NCI-H446 treated with DMSO at 0.1 percent for 48 hours (cell line): ENCODE measurements at places on chromosomes 2 and 18.
A peak's percentile ranks its signal among the peaks of the same experiment; 100 is the strongest.

DNA sequence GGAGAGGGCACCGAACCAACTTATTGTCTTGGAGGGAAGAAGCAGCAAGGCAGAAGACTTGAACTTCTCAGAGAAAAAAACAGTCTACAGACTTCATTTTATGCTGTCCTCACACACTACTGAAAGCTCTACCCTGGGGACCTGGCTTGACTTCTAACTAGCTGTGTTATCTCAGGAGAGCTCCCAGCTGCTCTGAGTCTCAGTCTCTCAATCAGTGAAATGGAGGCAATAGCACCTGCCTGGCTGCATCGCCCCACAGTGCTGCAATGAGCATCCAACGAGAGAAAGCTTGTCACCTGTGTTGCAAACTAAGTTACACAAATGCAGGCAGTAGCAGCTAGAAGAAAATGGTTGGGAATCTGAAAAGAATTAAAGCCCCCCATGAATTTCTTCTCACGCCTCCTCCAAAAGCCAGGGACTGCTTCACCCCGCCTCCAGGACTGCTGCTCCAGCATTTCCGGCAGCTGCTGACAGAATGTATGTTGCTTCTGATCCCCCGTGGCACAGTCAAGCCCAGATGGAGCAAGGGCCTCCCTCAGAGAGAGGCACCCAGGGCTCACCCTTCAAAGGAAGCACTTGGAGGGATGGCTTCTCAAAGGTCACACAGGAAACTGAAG lies 116.3 kb downstream of the BCL11A start:
- no peak for DNase-seq

DNA sequence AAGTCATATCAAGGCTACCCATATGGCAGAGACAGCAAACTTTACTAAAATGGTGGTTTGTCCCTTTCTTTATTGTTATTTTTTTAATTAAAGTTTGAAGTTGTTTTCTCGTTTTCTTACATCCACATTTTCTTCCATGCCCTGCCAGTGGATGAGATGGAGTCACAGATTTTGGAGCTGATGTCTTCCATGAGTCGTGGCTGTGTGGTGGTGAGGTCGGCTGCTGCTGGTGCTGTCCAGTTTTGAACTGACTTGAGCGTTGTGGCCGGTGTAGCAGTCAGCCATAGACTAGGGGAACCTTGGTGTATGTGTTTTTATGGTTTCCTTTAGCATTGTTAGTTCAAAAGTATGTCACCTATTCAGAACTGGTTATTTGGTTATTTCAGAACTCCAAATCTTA lies 182.8 kb downstream of the SH3RF3 start:
- no peak for DNase-seq

DNA sequence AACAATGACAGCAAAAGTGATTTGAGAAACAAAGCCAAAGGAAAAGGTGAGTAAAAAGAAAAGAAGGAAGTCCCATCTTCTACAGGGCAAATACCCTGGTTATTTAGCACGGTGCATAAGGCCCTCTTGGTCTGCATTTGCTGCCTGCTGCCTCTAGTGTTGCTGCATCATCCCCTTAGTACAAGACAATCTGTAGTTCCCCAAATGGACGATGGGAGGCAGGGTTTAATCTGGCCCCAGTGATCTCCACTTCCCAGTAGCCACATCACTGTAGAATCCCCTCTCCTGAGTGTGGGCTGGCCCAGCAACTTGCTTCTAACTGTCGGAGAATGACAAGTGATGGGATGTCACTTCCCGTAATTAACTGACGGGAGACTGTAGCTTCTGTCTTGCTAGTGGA lies 85.1 kb downstream of the CTAGE1 start:
- no peak for DNase-seq

GRCh38 chr2:174878537-174879147 lies 114.4 kb upstream of the CHRNA1 start:
- DNase-seq: peak; percentile 76

DNA sequence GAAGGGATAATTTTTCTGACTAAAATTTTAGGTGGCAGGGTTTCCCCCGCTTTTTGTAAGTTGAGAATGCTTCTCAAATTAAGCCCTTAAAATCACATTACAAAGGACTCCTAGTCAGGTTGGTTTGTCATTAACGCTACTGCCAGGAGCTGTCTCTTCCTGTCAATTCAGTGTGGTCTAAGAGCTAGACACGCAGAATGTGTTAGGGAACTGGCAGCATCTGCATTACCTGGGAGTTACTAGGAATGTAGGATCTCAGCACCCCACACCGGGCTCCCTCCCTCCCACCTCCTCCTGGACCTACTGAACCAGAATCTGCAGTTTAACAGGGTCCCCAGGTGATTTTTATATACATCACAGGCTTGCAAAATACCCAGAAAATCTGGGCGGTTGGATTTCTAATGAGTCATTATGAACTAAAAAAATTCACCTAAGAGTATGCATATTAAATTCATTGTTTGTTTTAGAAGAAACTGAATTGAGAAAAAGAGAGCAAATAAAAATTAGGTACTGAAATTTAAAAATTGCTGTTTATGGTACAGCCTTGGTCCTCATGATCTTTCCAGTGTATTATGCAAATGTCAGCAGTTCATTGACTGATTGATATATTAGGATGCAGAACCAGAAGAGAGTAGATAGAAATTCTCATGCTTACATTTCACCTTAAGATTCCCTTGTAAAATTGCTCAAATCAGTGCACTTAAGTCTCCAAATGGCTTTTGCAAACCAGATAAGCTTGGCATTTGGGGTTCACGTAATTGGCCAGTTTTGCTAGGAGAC lies 130.9 kb upstream of the ITGA6 start:
- no peak for DNase-seq
